NCI-H1436 treated with DMSO at 0.1 percent for 48 hours (cell line): ENCODE measurements at places on chromosomes 2 and 18.

GRCh38 chr2:237882510-237883481 lies 23.4 kb downstream of the RAMP1 start:
- DNase-seq, result no peak

DNA sequence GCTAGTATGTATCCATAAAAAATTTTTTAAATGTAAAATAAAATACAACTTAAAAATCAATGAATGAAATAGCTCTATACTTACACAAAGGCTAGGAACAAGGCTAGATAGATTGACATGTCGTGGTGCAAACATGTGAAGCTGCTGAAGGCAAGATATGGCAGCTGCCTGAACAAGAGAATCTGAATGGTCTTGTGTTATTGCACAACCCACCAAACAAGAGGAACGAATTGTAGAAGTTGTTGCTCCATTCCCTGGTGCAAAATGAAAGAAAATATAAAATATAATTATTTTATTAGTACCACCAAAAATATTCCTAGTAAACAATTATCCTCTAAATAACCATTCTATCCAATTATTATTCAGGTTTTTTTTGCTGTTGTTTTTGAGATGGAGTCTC lies 46.4 kb downstream of the HEATR5B start:
- DNase-seq, result no peak

- no peak for DNase-seq
Measured at GRCh38 chr2:62293490-62294271, 97.8 kb downstream of the B3GNT2 start.

- no peak for DNase-seq
Measured at GRCh38 chr2:219571311-219572236, at the start of gene OBSL1. Gene OBSL1, minus strand, starts transcription at chr2:219571539. Its CDS starts 307 bp downstream, at chr2:219571232.
